ENCODE measurements at places on chromosomes 3 and 15.

- no peak for ATAC-seq
Measured at GRCh38 chr3:72332689-72333088, 515.6 kb downstream of the SHQ1 start.

- ATAC-seq: no peak
Measured at GRCh38 chr3:168671091-168671490, 575.4 kb upstream of the GOLIM4 start.

GRCh38 chr15:72285927-72286516 lies 13.7 kb upstream of the PARP6 start:
- peak; percentile 80 for ATAC-seq

DNA sequence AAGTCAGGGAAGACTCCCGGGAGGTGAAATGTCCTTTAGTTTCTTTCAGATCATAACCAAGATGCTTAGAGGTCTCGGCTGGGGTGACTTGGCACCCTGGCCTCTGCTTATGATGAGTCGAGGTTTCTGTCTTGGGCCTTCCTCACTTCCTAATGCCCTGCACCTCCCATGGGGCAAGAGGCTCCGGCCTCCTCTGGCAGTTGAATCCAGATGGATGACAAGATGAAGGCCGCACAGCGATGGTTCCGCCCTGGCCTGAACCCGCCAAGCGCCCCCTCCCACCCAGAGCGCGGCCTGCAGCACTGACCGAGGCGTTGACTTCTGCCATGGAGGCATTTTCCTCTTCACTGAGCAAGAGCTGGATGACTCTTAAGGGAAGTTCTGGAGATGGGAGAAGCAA lies 31.3 kb downstream of the MUC20 start:
- no peak for ATAC-seq

DNA sequence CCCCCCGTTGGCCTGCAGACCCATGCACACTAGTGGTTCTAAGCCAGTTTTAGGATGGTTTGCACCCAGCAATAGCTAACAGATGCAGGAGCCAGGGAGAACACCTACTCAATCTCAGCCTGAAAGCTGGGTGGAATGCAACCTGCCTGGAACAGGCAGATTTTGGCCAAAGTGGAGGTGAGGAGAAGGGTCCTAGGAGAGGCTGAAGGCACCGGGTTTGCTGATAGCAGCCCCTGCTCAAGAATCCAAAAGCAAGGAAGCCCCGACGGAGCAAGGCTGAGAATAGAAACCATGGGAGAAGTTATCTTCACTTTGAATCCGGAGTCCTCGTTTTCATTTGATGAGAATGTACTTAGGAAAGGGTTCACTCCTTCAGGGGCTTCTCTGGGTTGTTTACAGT lies 9.9 kb downstream of the RRP9 start:
- ATAC-seq: no peak

- ATAC-seq: no peak
Measured at GRCh38 chr15:94168250-94168649, 63.1 kb upstream of the MCTP2 start.

GRCh38 chr3:101279162-101279561 lies 41.2 kb downstream of the IMPG2 start:
- ATAC-seq: no peak

GRCh38 chr3:119950666-119951325 lies 143.5 kb downstream of the GSK3B start:
- ATAC-seq: no peak

DNA sequence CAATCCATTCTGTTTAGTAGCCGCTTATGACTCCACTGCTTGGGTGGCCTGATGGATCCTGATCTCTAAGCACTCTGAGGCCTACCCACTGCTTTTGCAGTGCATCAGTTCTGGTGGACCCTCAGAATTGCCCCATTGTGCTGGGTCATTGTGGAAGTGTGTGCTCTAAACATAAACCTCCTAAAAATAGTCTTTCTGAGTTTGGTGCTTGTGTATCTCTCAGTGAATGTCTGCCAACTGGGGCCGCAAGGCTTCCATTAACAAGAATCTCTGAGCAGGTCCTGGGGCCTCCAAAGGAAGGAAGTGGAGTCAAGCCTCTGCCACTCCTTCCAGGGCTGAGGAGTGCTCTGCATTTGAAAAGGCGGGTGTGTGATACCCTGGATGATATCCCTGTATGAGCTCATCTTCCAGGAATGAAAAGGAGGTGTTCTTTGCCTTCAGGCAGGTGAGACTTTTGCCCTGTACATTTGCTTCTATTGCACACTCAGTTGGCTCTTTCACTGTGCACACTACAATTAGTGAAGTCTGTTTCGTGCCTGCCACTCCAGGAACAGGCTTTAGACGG lies 80.0 kb upstream of the CACNA2D3 start:
- ATAC-seq: no peak

- ATAC-seq: no peak
Measured at GRCh38 chr3:52121813-52122212, 32.4 kb downstream of the POC1A start.

DNA sequence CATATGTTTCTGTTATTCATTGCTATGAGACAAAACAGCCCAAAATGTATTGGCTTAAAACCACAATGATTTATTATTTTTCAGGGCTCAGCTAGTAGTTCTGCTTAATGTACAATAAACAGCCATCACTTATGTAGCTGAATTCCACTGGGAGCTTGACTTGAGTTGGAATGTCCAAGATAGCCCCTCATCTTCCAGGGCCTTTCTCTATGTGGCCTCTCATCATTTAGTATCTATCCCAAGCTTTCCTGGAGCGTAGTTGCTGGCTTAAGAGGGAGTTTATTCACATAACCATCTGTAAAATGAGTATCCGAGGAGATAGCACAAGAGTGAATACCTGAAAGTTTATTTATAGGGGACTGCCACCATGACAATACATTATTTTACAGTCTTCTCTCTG lies 176.8 kb downstream of the EPHA6 start:
- no peak for ATAC-seq

GRCh38 chr15:88747111-88747510 lies 56.1 kb upstream of the ACAN start:
- no peak for ATAC-seq

GRCh38 chr15:77475001-77475400 lies 54.3 kb downstream of the HMG20A start:
- ATAC-seq: no peak

DNA sequence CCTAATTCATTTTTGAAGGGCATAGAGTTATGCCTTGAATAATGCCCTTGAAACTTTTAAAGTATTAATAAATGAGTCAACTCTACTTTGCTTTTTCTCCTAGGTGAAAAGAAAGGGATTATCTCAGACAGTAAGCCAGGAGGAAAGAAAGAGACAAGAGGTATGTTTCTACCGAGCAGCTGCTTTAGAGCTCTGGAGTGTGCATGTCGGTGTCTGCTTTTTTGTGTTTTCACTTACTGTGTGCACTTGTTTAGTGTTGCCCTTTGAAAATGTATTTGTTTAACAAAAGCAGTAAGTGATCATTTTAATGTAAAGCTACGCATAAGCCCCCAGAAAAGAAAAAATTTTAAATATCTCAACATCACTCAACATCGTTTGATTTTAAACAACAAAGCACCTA lies 28.1 kb downstream of the ARHGEF26 start:
- ATAC-seq: no peak

DNA sequence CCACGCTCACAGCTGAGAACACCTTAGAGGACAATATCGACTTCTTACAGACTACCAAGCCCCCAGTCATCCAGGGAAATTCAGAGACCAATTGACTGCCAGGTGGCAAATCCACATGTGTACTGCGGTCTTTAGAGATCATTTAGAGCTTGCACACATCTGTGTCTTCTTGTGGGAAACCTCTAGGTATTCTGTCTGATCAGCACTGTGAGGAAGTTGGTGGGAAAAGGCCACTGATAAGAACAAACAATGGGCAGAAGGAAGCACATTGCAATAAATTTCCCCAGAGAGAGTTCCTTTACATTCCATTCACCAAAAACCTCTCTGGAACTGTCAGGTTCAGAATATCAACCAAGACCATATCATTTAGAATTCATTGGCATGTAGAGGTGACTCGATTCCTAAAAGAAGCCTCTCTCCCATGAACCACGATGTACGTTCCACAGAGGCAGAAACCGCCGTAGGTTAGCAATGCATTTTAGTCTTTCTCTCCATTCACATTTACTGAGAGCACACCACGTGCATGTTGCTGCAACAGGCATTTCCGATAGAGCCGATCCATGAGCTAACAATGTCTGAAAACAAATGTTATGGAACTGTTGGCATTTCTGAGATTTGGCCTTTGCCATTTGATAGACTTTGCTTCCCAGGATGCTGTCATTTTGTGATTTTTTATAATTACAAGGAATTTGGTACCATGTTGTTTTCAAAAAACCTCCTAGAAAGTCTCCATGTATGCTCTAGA lies 287.3 kb upstream of the TPRG1 start:
- ATAC-seq: no peak

DNA sequence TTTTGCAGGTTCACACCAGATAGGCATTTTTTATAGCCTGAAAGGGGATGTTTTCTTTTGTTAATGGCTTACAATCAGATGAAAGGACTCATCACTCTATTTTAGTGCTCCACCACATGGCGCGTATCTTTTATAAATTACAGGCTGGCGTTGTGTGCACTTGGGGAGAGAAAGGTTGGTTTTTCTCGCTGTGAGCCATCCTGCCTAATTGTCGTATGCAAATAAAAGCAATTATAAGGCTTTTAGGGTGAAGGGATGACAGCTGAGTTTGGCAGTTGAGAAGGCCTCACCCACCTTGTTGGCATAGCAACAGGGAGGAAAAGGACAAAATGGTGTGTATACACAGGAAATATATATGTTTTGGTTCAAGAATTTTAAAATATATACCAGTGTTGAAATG lies 268.0 kb downstream of the NR2F2 start:
- no peak for ATAC-seq

- ATAC-seq: peak; percentile 71
Measured at GRCh38 chr3:141487521-141488252, 860 bp downstream of the RASA2 start.

GRCh38 chr3:190831225-190831624 lies 31.3 kb downstream of the GMNC start:
- ATAC-seq: no peak

- ATAC-seq: peak; percentile 71
Measured at GRCh38 chr15:48634893-48635292, 10.6 kb downstream of the FBN1 start.

DNA sequence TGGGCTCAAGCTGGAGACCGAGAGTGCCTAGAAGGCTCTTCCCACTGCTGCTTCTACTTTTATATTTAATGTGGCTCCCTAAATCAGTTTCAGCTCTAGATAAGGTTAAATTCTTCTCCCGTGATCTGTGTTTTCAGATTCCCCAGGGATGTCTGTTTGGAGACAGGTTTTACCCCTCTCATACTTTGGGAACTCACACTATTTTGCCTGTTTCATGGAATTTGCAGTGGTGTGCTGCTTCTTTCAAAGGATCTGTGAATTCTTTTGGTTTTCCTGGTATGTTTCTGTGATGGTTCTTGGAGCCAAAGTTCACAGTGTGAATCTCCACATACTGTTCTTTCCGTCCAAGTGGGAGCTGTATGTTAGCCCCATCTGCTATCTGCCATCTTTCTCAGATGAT lies 238.3 kb upstream of the SLITRK3 start:
- ATAC-seq: no peak

DNA sequence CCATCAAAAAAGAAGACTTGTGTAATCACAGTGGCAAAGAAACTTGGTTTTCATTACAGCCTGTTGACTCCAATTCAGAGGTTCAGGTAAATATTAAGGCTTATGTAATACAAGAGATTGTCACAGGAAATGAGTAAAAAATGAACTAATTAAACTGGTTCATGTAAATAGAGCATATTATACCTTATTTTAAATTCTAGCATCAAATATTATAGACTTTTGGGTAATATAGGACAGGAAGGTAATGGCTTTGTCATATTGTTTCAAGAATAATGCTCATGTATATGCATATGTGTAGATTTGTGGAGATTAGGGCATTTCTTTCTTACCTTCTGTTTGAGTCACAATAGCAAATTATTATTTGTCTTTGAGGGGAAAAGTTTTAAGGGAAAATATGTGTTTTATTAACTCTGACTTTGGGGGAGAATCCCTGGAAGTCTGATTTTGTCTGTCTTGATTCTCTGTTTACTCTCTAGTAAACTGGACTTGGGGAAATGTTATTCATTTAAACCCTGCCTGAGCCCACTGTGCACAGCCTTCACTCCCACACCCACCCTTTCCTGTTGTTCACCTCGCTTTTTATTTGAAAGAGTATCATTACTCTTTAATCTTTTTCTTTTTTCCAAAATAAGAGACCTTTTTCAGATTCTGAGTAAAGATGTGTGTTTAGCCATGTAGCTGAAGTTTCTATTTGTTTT lies 43.0 kb downstream of the RASA2 start:
- ATAC-seq: no peak

DNA sequence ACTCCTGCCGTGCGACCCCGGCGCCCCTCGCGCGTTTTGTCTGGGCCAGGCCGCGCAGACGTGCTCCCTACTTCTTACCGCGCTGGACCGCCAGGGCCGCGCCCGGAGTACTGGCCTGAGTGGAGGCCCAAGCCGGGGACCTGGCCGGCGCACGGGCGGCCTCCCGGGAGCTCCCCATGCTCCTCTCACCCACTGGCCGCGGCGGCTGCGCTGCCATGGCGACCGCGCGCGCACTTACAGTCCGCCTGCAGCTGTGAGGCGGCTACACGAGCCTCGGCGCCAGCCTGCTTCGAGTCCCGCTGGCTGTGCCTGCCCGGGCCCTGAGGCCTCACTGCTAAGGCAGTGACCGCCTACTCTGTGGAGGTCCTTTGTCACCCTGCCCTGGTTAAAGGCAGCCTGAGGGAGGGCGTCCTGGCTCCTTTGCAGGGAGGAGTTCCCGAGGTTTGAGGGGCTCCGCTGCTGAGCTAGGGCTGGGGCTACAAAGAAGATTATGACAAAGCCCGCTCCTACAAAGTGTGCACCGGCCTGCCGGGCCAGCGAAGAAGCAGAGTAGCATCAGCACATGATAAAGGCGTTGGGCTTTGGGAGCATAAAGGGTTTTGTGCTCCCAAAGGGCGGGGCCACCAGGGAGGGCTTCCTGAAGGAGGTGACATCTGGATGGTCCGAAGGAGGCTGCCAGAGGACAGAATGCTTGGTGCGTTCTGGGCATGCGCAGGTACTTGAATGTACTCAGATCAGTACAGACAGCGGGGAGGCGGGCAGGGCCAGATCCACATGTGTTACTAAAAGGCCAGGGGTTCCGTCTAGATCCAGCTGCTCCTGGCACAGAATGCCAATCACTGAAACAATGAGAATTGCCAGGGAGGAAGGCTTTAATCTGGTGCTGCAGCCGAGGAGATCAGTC lies at the start of the genes LRRC34 and LRRIQ4:
Gene LRRC34 (minus strand): TSS at position 573 of the 904 bp plus-strand sequence. CDS start 356 bp downstream, at position 217.
Gene LRRIQ4 (plus strand): TSS at position 539 of the 904 bp plus-strand sequence. CDS start 9,052 bp downstream, outside the sequence.
- ATAC-seq: peak; percentile 94

GRCh38 chr3:113668015-113668414 lies 28.4 kb downstream of the USF3 start:
- no peak for ATAC-seq

All from SK-N-SH treated with all-trans-retinoic acid at 6 μM for 48 hours (cell line).